ENCODE measurements at places on chromosomes 5 and 9.
A peak's percentile ranks its signal among the peaks of the same experiment; 100 is the strongest.

- DNase-seq = no peak
These were observed 76.6 kb downstream of the RORB start for GRCh38 chr9:74573640-74574191.

DNA sequence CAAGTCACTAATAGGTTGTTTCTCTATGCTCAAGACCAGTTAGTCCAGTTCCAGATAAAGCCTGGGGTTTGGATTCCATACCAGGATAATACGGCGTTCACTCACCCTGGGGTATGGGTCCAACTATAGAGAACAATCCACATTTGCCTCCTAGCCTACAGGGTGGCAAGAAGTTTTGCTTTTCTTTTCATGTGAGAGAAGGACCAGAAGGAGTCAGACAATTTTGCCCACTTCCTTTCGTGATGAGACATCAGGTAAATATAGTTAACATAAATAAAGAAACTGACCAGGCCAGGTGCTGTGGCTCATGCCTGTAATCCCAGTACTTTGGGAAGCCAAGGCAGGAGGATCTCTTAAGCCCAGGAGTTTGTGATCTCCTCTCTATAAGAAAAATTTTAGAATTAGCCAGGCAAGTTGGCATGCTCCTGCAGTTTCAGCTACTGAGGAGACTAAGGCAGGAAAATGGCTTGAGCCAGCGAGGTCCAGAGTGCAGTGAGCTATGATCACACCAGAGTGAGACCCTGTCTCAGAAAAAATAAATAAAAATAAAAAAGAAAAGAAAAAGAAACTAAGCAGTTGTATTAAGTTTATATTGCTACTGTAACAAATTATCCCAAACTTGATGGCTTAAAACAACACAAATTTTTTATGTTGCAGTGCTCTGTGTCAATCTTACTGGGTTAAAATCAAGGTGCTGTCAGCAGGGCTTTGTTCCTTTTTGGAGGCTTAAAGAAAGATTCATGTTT lies 7.5 kb upstream of the REEP5 start:
- DNase-seq = peak; percentile 14

DNA sequence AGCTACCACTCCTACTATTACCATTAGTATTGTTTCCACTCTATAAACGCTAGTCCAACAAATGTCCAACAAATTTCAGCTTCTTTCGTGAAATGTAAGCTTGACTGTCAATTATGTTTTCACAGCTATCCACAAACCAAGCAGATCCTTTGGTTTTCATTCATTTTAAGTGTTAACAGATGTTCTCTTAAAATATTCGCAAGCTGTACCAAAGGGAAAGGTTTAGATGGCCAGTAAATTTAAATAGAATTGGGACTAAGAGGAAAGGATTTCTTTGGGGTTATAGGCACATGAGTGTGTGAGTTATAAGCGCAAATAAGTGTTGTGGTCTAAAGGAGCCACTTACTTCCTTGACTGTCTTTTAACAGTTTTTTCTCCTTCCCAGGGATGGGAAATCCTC lies 136.8 kb upstream of the ADRA1B start:
- DNase-seq = no peak

- DNase-seq = no peak
These were observed 81.5 kb downstream of the SH3TC2 start for GRCh38 chr5:148981353-148981752.

DNA sequence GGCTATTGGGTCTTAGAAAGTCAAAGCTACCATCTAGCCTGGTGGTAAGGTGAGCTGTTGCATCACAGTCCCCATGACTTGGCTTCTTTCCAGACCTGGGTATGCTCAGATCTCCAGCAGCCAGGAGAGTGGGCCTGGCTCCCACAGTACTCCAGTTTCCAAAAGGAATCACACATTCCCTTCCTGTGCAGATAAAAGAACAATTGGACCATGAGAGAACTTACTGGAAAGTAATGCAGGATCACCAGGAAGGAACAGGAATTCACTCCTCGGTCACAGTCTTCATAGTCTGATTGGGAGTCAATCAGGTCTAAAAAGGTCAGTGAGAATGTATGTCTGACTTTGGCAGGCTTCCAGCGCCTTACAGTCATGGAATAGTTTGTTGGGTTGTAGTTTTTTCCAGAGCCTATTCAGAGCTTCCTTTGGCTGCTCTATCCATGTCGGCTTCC lies 47.8 kb upstream of the CD180 start:
- DNase-seq = peak; percentile 39

DNA sequence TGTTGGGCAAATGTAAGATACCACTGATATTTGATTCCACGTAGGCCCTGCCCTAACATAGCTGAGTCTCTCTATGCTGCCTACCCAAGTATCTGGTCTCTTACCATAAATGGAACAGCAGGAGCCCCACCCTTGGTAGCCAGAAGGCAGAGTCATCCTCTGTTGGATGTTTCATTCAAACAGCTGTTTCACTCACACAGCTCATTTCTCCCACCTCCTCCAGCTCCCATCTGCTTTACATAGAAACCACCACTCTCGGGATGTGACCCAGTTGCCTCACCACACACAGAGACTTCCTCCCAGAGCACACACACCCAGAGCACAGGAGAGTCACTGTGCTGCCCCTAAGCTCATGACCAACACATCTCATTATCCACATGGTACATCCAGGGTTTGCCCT lies 165.3 kb downstream of the TMEM167A start:
- peak; percentile 4 for DNase-seq

DNA sequence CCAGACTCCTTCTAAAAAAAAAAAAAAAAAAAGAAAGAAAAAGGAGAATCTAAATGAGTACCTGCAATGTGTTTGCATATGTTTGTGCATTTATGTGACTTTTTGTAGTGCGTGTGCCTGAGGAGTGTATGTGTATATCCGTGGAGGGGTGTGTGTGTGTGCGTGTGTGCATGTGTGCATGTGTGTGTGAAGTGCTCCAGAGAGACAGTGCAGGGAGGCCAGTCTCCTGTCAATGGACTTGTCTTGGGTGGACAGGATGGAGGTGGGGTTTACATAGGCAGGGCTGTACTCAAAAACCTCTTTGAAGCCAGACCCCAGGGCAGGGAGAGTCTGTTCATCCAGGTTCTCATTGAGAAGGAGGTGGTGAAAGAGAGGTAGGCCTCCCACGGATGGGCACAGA lies 87.1 kb upstream of the MVB12B start:
- no peak for DNase-seq

- DNase-seq = no peak
These were observed 18.0 kb downstream of the AMBP start for GRCh38 chr9:114060070-114060469.

- peak; percentile 27 for DNase-seq
These were observed 98.7 kb downstream of the ZNF462 start for GRCh38 chr9:106961623-106962022.

GRCh38 chr9:89534515-89535287 lies 36.8 kb upstream of the SEMA4D start:
- no peak for DNase-seq

GRCh38 chr9:93884808-93885207 lies 70.3 kb downstream of the BARX1 start:
- peak; percentile 41 for DNase-seq

- no peak for DNase-seq
These were observed 64.6 kb upstream of the HAPLN1 start for GRCh38 chr5:83785176-83785668.

Data from epithelial cell of esophagus (primary cell).